Stimulated activated CD4-positive, alpha-beta T cell treated with anti-CD3 and anti-CD28 coated beads, Interleukin-4, amount 100 ng/mL, for 4 hours (primary cell): ENCODE measurements at places on chromosomes 4 and X.

DNA sequence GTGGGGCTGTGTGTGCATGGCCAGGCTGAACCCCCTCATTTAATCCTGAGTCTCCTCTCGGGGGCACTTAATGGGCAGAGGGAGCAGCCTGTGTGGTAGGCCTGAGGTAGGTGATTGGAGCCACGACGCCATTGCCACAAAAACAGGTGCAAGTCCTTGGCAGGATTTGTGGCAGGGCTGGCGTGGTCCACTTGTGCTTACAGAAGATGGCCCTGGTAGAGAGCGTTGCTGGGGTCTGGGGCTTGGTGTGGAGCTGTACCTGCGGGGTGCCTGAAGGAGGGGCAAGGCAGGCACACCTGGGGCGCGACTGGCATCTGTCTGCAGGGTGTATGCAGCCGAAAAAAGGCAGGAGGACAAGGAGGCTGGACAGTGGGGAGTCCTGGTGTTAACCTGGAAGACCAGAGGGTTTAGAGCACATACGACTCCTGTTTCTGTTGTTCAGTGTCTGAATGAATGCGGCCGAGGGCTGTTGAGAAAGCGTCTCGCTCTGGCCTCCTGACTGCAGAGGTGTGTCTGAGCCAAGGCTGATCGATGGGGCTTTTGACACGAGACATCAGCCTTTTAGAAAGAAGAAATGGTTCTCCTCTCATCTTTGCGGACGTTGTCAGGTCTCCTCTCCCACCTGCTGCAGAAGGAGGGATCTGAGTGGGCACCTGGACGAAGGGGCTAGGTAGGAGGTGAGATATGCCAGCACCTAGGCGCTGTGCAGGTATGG is 52.0 kb downstream of the TBC1D14 start:
- DNase-seq = no peak

GRCh38 chr4:188887905-188888304 is 748.7 kb downstream of the TRIML1 start:
- no peak for DNase-seq

DNA sequence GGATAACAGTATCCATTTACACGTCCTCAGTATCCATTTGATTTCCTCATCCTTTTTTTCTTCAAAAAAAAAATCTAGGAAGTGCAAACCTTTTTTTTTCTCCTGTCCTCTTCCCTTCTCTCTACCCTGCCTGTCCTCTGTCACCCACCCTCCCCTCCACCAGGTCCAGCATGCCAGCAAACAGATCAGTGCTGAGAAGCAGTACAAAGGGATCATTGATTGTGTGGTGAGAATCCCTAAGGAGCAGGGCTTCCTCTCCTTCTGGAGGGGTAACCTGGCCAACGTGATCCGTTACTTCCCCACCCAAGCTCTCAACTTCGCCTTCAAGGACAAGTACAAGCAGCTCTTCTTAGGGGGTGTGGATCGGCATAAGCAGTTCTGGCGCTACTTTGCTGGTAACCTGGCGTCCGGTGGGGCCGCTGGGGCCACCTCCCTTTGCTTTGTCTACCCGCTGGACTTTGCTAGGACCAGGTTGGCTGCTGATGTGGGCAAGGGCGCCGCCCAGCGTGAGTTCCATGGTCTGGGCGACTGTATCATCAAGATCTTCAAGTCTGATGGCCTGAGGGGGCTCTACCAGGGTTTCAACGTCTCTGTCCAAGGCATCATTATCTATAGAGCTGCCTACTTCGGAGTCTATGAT is 1.7 kb downstream of the SLC25A4 start:
- DNase-seq = no peak

DNA sequence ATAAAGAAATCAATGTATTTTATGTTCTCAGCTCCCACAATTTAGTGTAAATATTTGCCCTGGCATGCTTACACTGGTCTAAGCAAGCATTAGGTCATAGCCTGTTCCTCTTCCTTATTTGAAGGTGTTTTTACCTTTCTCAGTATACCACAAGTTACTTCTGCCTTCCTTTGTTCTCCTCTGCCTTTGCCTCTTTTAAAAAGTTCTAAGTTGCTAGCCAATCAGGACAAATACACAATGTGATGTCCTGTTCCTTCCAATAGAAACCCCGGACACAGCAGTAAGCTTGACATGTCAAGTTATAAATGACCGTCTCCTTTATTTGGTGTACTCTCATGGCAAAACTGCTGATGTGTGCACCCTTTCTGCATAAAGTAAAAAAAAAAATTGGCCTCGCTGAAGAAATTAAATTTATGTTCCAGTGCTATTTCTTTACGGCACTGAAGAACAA is 49.4 kb downstream of the UGT2B10 start:
- DNase-seq = no peak

GRCh38 chr4:160716551-160716950 is 1447.2 kb downstream of the FSTL5 start:
- DNase-seq = no peak

- no peak for DNase-seq
Measured at GRCh38 chrX:40152173-40152711, 54.5 kb upstream of the BCOR start.

DNA sequence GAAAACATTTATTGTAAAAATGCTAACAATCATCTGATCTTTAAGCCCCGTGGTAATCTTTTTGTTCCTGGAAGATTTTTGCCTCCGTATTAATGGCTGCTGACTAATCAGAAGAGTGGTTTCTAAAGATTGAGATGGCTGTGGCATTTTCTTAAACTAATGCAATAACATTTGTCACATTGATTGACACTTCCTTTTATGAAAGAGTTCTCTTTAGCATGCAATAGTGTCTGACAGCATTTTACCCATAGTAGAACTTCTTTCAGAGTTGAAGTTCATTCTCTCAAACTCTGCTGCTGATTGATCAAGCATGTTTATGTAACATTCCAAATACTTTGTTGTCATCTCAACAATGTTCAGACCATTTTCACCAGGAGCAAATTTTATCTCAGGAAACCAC is 26.8 kb upstream of the UGT2B4 start:
- DNase-seq = no peak

- no peak for DNase-seq
Measured at GRCh38 chr4:36310793-36311192, 29.4 kb downstream of the DTHD1 start.

DNA sequence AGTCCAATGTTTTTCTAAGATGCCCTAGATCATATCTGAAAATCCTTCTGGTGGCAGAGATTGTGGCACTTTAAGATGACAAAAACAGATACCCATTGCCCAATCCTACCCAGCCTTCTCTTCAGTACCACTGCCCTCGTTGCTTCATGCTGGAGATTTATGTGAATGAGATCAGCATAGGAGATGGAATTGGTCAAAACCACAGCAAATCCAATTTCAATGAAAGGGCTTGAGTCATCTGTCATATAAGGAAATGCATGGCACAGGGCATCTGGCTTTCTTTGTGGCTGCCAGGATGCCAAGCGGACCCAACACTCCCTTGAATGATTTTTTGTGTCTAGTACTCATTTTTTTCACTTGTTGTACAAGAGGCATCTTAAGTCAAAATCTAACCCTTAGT is 16.8 kb downstream of the AFF2 start:
- no peak for DNase-seq

- no peak for DNase-seq
Measured at GRCh38 chr4:174467107-174467506, 55.2 kb downstream of the HPGD start.

GRCh38 chr4:110245577-110245976 is 47.2 kb upstream of the ELOVL6 start:
- no peak for DNase-seq

DNA sequence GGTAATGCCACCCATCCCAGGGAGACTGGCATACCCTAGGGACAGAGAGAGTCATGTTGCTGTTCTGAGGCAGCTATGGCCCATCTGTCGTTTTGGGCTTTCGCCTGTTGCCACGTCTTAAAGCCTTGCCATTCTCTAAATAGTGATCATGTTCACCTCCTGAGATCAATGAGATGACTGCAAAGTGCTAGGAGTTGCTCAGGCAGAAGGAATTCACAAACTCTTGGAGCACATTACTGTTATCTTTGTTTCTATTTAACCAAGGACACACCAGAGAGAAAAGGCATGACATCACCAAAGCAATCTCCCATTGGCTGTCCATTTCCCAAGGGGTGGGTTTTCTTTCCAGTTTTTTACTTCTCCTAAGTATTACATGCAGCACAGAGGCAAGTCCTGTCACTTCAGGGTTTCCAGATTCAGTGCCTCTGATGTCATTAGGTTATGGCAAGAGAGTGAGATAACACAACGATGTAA is 37.1 kb upstream of the SETD7 start:
- DNase-seq = no peak

DNA sequence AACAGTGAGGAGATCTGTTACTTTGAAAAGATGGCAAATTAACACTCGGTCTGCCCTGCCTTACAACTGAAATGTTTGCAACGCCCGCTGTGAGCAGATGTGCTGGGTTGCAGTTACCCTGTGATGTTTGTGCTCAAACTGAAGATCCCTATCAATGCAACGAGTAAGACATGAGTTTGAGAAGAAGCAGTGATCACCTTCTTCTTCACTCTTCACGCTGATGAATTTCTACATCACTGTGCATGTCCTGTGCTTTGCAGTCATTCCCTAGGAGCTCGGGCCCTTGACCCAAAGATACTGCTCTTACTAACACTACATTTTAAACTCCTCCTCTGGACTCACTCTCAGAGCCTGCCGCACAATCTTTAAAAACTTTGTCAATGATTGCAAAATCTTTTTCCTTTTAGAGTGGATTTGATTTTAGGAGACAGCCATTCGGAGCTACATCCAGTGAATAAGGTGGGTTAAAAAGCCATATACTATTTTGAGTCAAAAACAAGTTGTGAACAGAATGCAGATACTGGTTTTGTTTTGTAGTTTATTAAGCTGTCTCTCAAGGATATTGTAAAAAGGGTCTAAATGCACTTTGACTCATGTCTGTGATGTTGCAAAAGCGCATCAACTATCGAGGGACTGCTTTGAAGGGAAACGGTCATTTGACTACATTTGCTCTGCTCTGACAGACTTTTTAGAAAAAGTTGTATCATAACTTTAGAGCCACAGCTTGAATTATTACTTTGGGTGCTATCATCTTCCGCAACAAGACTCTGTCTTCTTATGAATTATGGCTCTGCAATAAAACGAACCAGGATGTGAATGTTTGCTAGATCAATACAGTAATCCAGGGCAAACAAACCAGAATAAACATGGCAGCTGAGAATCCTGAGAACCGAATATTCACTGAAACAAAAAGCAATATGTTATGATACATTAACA is 5.7 kb upstream of the RHOH start:
- DNase-seq = no peak

GRCh38 chrX:101759000-101759399 is 99.3 kb upstream of the ARMCX2 start:
- peak; percentile 2 for DNase-seq

GRCh38 chrX:52213276-52213675 is 28.6 kb downstream of the MAGED4 start:
- no peak for DNase-seq

- DNase-seq = no peak
Measured at GRCh38 chr4:83389037-83389720, 54.5 kb upstream of the HPSE start.

DNA sequence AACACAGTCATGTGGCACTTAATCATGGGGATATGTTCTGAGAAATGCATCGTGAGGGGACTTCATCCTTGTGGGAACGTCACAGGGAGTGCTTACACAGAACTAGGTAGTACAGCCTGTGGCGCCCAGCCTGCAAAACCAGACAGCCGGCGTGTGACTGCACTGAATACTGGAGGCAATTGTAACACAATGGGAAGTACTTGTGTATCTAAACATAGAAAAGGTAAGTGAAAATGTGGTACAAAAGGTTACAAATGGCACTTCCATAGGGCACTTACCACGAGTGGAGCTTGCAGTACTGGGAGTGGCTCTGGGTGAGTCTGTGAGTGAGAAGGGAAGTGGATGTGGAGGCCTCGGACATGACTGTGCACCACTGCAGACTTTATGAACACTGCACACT is 5.2 kb downstream of the TLR3 start:
- DNase-seq = no peak

GRCh38 chr4:185682236-185682635 is 129.8 kb downstream of the SORBS2 start:
- DNase-seq = no peak

- no peak for DNase-seq
Measured at GRCh38 chr4:99624141-99624719, 33.4 kb downstream of the C4orf54 start.

GRCh38 chr4:103075894-103076746 is 441 bp downstream of the SLC9B2 start:
- DNase-seq = peak; percentile 60

DNA sequence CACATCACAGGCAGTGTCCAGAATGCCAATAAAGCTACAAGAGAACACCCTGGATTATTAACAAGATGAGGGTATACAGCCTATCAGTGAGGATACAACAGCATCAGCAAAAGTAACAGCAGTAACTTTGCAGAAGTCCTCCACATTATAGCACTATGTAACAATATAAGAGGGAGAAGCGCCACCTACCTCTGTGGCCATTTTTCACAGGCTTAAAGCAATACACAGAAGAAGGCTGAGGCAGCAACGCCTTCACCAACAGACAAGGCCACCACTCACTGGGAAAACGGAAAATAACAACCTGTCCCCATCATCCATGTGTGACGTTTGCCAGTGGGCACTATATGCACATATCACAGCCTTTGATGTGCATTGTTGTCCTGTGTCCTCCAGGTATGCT is 12.5 kb downstream of the RTL8B start:
- DNase-seq = no peak

DNA sequence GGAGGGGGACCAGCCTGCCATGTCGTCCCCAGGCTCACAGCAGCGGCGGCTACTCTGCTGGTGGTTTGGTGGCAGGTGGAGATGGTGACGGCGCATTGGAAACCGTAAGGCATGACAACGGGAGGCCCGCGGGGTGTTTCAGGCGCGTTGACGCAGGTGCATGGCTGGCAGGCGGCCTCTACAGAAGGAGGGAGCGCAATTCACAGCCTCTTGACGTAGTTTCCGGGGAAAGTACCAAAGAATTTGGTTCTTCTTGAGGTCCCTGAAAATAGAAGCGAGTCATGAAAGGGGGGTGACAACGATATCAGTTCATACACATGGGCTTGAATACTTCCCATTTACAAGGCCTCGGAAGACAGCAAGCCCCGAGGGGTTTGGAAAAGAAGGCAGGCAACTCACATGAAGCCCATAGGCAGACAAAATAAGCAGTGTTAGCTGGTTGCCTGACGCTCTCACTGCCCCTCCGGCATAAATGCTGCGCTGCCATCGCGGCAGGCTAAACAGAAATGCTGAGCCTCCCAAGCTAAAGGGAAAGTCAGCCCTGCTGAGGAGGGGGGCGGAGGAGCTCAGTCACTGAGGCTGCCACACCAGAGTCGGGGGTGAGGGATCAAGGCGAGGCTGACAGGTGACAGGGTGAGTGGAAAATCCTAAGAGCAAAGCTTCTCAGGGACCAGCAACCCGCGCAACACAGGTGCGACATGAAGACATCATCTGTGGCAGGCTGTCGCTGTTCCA is 52.3 kb upstream of the PDLIM3 start:
- peak; percentile 74 for DNase-seq

GRCh38 chrX:75155447-75155826 is 646 bp downstream of the ABCB7 start:
- no peak for DNase-seq

DNA sequence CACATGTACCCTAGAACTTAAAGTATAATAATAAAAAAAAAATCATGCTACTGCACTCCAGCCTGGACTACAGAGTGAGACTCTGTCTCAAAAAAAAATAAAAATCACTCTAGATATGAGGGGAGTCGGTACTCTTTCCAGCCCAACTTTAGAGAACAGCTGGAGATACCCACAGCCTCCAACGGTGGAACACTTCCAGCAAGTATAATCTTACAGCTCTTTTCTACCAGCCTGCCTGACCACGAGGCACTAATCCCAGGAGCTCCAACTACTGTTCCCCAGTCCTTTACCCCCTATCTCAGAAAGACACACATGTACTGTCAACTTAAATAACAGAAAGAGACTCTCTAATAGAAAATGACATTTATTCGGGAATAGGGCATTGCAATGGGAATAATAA is 46.8 kb downstream of the STEEP1 start:
- no peak for DNase-seq
